ENCODE measurements at places on chromosomes 1 and 21. TPM values are rescaled to one million over a fixed set of nuclear protein-coding genes. Genes with fewer than 3 reads are reported as not detected.

The MTARC1 gene
- total RNA-seq, result 0.08 TPM

The MEX3A gene
- total RNA-seq, result 4.5 TPM

GRCh38 chr1:148263906-148264255 lies 111.8 kb upstream of the NBPF11 start:
- no peak for DNase-seq

DNA sequence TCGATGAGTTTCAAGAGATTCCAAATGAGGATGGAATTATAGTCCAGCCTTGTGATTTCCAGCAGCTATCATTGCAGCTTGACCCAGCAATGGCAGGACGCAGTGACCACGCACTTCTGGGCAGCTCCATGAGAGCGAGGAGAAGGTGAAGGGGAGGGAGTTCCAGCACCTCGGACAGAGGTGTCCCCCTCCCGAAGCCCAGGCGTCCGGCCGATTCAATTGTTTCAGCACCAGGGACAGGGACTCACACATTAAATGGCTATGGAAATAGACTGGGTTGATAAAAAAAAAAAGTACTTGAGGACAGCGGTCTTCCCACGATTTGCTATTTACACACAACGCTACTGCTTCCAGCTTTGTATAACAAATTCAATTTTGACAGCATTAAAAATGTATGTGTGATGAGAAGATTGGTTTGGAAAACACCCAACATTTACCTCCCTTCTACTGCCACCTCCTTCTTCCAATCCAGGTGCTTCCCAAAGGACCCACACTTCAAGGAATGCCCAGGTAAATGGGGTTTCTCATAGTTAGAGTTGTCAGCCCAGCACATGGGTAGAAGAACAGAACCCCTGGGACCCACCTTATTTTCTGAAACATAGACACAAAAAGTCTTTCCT lies 71.8 kb downstream of the DISP3 start:
- peak; percentile 63 for DNase-seq

The CYP4A22 gene
- total RNA-seq, result not detected

- DNase-seq, result no peak
Observed at GRCh38 chr1:115166531-115167091, 77.3 kb upstream of the TSPAN2 start.

The LAPTM5 gene
- total RNA-seq, result 0.10 TPM

- no peak for DNase-seq
Observed at GRCh38 chr1:39411526-39412478, 79.6 kb upstream of the BMP8A start.

The AKIRIN1 gene
- total RNA-seq, result 35.3 TPM

GRCh38 chr1:205030896-205031295 lies 12.1 kb upstream of the CNTN2 start:
- DNase-seq, result no peak

The WDR64 gene
- not detected for total RNA-seq

GRCh38 chr1:180358649-180359048 lies 128.6 kb downstream of the LHX4 start:
- DNase-seq, result no peak

- DNase-seq, result no peak
Observed at GRCh38 chr1:33624991-33625870, 152.8 kb downstream of the ZSCAN20 start.

DNA sequence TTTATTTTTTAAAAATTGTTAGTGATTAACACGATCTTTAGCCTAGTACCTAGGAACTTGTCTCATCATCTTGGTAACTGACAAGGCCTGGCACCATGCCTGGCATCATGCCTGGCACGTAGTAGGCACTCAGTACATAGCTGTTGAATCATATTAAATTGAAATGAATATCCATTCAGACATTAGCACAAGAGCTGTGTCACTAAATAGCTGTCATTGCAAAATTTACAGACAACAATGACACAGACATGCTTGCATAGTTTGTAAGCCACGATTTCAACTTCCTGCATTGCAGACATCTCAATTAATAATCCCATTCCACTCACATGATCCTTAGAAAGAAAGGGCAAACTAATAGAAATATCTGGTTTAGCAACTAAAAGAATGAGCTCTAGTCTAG lies 15.4 kb upstream of the PHACTR4 start:
- DNase-seq, result peak; percentile 25

- DNase-seq, result no peak
Observed at GRCh38 chr1:85898861-85899260, 190.6 kb upstream of the ZNHIT6 start.

DNA sequence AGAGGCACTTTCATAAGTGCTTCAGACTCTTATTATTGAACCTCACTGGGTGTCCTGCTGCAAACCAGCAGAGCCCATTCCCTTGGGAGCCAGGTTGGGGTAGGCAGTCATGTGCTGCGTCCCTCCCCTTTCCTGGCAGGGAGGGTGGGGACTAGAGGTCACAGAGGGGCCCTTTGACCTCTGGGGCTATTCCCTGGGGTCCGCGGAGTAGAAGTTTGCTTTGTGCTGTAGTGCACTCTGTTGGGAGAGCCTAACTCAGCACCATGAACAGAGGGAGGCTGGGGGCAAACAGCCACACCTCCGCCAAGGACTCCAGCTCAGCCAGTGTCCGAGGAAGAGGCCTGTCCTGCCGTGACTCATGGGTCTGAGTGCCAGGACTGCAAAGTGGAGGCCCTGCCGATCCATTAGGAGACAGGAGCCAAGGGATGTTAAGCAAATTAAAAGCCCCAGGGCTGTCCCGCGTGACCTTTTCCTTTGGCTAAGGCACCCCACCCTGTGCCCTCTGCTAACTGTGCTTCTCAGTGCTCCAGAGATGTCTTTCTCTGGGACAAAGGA lies 3.0 kb upstream of the IGSF21 start:
- no peak for DNase-seq

GRCh38 chr1:32116531-32116930 lies 8.7 kb downstream of the KPNA6 start:
- DNase-seq, result no peak

DNA sequence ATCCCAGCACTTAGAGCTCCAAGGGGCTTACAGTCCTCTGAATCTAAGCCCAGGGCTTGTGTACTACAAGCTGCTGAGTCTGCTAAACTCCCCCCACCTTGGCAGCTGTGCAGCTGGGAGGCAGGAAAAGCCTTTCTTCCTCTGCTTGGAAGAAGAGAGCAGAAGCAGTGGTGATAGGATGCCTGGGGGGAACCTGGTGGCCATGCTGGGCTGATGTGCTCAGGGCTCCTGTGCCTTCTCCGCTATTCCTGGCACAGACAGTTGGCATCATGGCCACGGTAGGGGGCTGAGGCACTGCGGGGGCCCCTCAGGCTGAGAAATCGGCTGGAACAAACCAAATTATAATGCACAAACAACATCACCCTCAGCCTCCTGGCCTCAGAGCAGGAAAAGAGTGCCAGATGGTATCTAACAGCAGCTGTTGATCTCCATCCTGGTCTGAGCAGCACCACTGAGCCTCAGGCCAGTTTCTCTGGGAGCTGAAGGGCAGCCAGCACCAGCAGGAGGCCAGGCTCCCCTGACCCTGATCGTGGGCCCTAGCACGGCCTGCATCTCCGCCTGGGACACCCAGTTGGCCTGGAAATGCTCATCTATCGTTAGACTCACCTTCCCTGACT lies 35.8 kb downstream of the ECE1 start:
- DNase-seq, result no peak

- no peak for DNase-seq
Observed at GRCh38 chr1:220786337-220787068, at the start of gene MTARC1. TSS of gene MTARC1 (plus strand) at chr1:220786913. CDS start at chr1:220786945, 32 bp downstream.

DNA sequence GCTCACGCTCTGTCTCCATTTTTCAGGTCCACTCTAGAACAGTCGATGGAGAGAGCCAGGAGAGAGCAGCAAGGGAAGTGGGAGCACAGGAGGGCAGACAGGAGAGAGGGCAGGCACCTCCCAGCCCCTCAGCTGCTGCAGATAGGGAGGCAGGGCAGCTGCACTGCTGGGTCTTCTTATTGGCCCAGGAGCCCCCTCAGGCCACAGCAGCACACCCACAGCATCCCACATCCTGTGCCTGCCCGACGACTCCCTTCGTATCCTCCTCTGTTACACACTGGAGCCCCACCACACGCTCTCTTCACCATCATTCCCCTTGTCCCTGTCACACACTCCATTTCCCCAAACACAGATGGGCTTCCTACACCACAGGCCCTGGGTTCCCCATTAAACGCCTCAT lies 13.7 kb upstream of the ARTN start:
- DNase-seq, result no peak
